ENCODE measurements at places on chromosomes 2 and 18.
A peak's percentile ranks its signal among the peaks of the same experiment; 100 is the strongest.

DNA sequence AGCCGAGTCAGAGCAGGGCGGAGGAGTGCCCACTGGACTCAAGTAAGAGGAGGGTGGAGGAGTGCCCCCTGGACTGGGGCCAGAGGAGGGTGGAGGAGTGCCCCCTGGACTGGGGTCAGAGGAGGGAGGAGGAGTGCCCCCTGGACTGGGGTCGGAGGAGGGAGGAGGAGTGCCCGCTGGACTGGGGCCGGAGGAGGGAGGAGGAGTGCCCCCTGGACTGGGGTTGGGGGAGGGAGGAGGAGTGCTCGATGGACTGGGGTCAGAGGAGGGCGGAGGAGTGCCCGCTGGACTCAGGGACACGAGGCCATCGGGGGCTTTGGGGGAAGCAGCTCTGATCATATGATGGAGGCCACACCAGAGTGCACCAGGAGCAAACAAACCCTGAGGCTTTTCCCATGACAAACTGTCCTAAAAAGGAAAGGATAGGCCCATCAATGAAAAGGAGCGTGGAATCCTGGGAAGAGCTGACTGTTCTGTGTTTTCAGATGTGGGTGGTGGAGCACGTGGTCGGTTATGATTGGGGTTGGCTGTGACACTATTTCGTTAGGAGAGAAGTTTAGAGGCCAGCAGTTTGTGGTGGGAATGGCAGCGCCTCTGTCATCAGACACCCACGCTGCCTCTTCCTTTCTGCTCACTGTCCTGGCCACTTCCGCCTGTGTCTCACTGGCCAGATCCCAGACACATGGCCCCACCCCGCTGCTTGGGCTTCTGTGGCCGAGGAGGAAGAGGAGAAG is 24.5 kb upstream of the HPCAL1 start:
- DNase-seq: peak; percentile 89

- DNase-seq: no peak
Observed at GRCh38 chr18:35022426-35023001, 18.7 kb upstream of the MAPRE2 start.

DNA sequence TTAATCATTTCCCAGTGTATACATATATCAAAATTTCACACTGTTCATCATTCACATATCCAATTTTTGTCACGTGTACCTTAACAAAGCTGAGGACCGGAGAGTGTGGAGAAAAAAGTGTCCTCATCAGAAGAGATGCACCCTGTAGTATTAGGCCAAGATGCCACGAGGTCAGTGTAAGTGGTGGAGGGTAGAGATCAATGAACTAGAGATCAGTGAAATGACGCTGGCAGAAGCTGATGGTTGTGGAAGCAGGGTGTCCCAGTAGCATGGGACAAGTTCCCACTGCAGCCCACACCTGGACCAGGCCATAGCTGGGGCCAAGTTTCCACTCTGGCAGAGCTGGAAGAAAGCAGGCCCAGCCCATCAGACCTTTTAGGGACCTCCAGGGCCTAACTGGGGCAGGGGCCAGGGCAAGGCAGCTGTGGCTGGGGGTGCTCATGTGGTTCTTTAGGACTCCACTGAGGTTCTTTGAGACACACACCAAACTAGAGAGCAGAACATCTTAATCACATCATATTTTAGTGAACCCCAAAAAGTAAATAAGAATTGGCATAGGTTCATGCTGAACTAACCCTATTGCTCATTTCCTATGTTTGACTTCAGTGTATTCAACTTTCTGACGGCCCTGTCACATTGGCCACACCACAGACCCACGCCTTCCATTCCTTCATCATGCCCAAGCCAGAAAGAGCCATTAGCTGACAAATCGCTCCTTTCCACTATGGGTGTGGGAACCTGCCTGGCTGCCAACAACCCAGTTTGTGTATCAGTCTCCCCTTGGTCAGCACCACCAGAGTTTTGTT is 21.6 kb upstream of the GPR55 start:
- no peak for DNase-seq

- DNase-seq: no peak
Observed at GRCh38 chr18:51098513-51098912, 68.5 kb downstream of the SMAD4 start.

DNA sequence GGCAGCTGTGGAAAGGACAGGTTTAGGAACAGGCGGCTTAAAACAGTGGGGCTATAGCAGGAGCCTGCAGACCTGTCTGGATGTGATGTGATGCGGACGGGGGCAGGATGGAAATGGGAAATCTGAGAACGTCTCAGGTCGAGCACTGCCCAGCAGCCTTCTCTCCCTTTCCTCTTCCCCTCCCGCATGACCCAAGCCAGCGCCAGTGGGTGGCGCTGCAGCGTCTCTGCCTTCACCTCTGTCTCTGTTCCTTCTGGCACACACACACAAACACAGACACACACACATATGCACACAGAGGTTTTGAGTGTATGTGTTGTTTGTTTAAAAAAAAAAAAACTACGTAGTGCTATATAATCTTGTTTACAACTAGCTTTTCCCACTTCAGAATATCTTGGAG is 82.0 kb upstream of the SLC66A3 start:
- DNase-seq: peak; percentile 40

- no peak for DNase-seq
Observed at GRCh38 chr2:20425371-20425881, 21.4 kb upstream of the RHOB start.

GRCh38 chr2:175195012-175195411 is 13.5 kb upstream of the ATP5MC3 start:
- DNase-seq: no peak

- DNase-seq: no peak
Observed at GRCh38 chr2:134391751-134392160, 137.9 kb downstream of the MGAT5 start.

GRCh38 chr2:177537213-177537612 is 144.6 kb downstream of the AGPS start:
- no peak for DNase-seq
